Coronary artery (tissue), 2 donors: ENCODE measurements at places on chromosomes 11 and 22.

GRCh38 chr11:116641561-116642045 is 131.2 kb downstream of the BUD13 start:
- DNase-seq, result peak; percentile 58

DNA sequence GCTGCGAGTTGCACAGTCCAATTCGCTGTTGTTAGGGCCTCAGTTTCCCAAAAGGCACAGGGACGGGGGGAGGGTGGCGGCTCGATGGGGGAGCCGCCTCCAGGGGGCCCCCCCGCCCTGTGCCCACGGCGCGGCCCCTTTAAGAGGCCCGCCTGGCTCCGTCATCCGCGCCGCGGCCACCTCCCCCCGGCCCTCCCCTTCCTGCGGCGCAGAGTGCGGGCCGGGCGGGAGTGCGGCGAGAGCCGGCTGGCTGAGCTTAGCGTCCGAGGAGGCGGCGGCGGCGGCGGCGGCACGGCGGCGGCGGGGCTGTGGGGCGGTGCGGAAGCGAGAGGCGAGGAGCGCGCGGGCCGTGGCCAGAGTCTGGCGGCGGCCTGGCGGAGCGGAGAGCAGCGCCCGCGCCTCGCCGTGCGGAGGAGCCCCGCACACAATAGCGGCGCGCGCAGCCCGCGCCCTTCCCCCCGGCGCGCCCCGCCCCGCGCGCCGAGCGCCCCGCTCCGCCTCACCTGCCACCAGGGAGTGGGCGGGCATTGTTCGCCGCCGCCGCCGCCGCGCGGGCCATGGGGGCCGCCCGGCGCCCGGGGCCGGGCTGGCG is at the start of gene BCR:
Gene BCR (plus strand): TSS at position 209 of the 592 bp plus-strand sequence. CDS start 452 bp downstream, outside the sequence.
- no peak for DNase-seq

DNA sequence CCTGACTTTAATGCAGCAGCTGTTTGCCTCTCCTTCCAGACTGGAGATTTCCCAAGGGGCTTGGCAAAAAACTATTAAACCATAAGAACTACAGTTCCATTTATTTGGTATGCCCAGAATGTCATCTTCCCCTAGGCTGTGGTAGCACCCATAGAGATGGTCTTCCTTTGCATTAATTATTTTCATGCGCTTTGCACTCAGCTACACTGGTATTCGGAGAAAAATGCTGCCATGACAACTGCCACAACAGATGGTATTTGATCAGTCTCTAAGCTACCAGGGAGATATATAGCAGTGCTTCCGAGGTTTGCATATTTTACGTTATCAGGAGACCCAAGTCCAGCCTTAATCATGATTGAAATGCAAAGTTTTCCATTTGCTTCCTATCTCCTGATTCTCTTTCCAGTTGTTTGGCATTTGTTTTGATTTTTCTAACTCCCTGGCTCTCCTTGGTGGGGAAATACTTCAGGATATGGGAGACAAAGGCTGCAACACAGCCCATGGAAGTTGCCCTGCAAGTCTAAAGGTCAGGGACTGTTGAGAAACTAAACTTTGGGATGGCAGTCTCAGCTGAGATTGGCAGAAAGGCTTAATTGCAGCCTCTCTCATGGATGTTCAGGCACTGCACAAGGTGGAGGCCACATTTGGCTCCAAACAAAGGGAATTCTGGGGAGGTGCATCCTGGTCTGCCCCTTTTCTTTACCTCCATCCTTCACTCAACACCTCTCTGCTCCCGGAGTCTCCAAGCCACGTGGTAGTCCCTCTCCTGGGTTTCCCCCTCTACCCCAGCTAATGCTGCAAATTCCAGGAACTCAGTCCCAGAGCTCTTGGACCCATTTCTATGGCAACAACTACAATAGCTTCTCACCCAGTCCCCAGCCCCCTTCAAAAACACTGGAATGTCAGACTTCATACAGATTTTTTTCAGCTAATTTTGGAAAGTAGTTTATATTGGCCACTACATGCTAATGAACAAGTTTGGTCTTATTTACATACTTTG is 151.8 kb downstream of the NAV2 start:
- DNase-seq, result no peak

DNA sequence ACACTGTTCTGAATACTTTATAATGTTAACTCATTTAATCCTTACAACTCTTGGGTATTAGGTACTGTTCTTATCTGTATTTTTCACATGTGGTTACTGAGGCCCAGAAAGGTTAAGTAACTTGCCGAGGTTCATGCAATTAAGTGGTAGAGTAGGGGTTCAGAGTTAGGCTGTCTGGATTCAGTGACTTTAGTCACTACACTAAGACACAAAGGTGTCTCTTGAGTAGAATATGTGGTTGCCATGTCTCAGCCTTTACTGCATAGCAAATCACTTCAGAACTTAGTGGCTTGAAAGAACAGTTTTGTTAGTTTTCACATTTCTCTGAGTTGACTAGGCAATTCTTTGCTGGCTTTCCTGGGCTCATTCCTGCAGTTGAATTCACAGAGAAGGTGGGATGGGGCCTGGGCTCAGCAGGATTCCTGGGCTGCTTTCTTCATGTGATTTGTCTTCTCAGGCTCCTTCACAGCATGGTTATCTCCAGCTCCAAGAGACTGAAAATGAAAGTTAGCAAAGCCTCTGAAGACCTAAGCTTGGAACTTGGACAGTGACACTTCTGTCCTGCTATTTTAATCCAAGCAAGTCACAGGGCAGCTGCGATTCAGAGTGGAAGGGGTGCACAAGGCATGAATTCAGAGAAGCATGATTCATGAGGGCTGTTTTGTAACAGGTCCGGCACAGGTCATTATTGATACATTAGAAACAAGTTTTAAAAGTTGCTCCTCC is 68.3 kb downstream of the SPECC1L start:
- no peak for DNase-seq

DNA sequence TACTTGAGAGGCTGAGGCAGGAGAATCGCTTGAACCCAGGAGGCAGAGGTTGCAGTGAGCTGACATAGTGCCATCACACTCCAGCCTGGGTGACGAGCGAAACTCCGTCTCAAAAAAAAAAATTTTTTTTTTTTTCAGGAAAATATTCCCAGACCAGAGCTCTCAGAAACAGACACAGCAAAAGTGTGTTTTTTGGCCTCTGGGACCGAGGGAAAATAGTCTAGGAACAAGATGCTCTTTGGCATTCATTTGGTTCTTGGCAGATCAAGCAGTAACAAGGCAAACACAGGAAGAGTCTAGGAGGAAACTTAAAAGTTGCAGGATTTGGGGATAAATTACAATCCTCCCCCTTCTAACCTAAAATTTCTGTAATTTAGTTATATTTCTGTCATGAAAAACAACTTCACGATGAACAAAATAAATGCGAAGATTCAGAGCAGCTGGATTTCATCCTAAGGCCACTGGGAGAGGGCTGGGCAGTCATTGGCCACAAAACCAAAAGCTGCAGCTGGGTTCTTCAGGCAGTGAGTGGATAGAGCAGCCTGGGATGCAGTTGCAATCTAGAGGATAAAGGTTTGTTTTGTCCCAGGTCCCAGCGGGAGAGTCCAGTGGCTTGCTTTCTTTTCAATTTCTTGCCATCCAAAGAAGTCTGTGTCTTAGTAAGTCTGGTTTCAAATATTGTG is 19.7 kb downstream of the ATG16L2 start:
- peak; percentile 75 for DNase-seq

DNA sequence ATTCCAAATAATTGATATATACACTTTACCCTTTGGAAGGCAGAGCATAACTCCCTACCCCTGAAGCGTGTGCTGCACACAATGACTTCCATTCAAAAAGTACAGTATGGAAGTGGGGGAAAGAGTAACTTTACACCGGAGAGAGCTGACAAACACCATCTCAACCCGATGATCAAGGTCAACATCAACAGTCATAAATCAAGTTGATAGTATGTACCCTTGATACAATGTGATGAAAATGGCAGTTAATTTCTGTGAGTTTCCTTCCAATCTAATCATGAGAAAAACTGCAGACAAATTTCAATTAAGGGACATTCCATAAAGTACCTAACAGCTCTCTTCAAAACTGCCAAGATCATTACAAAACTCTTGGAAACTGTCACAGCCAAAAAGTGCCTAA is 6.0 kb upstream of the DEUP1 start:
- no peak for DNase-seq

- no peak for DNase-seq
Observed at GRCh38 chr11:107799218-107799859, 59.2 kb downstream of the SLC35F2 start.

GRCh38 chr11:963852-964251 is 38.2 kb downstream of the AP2A2 start:
- no peak for DNase-seq

GRCh38 chr11:131737357-131737756 is 366.9 kb downstream of the NTM start:
- no peak for DNase-seq

DNA sequence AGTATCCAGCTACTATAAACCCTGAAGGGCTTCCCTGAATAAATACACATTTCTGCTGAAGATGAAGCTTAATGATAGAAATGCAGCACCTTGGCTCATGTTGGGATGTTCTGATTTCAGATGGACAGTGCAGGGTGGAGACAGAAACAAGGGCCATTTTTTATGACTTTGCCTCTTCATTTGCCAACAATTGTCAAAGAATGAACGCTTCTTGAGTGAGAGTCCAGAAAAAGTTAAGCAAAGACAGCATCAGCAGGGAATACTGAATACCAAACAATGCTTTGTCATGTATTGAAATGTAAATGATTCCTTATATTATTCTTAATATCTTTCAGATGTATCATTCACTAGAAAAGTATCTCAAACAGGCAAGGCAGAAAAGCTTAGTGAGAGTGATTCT is 84.9 kb downstream of the TRPC6 start:
- no peak for DNase-seq

GRCh38 chr11:93051186-93051585 is 81.7 kb downstream of the MTNR1B start:
- DNase-seq, result no peak

DNA sequence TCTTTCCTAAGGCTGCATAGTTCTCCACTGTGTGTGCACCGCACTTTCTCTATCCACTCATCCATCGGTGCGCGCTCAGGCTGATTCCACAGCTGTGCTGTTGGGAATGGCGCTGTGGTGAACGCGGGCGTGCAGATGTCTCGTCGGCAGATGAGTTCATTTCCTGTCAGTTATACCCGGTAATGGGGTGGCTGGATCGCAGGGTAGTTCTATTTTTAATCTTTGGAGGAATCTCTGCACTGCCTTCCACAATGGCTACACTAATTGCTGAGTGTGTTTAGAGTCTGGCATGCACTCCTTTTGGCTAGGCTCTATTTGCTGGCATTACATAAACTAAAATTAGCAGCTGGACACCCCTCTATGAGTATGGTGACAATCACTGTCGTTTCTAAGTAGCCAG is 27.9 kb upstream of the KRTAP5-7 start:
- no peak for DNase-seq

GRCh38 chr11:6813656-6814055 is 14.2 kb upstream of the OR6A2 start:
- DNase-seq, result no peak
